Fibroblast of the aortic adventitia (primary cell): ENCODE measurements at places on chromosomes 1 and 21. TPM values are rescaled to one million over a fixed set of nuclear protein-coding genes. Genes with fewer than 3 reads are reported as not detected.

LEPROT gene
- 32.6 and 65.4 TPM in 2 replicates for total RNA-seq

IFFO2 gene
- total RNA-seq = 3.3 and 23.4 TPM in 2 replicates

NADK gene
- total RNA-seq = 38.6 and 45.6 TPM in 2 replicates

PSMB4 gene
- 281 and 892 TPM in 2 replicates for total RNA-seq

TSPEAR gene
- 0.08 TPM in 1 of 2 replicates, not detected in the other for total RNA-seq

TCHHL1 gene
- not detected in 2 replicates for total RNA-seq

OLIG1 gene
- not detected in 2 replicates for total RNA-seq

IFNLR1 gene
- total RNA-seq = 0.36 TPM in 1 of 2 replicates, not detected in the other

S100A16 gene
- 159 and 406 TPM in 2 replicates for total RNA-seq

CELA3A gene
- total RNA-seq = not detected in 2 replicates

DCST1 gene
- not detected in 2 replicates for total RNA-seq

TTC13 gene
- total RNA-seq = 7.4 and 15.1 TPM in 2 replicates

TPRG1L gene
- total RNA-seq = 14.6 and 44.4 TPM in 2 replicates

C8B gene
- total RNA-seq = not detected in 2 replicates

NECTIN4 gene
- total RNA-seq = not detected in 2 replicates

TAL1 gene
- total RNA-seq = 0.08 and 0.36 TPM in 2 replicates

NDUFS2 gene
- 65.4 and 67.5 TPM in 2 replicates for total RNA-seq

FLVCR1 gene
- 5.8 and 6.3 TPM in 2 replicates for total RNA-seq

TMPRSS3 gene
- total RNA-seq = not detected in 2 replicates
